ENCODE measurements at places on chromosomes 12 and 14.

- DNase-seq = no peak
These were observed 10.4 kb downstream of the OSBPL8 start for GRCh38 chr12:76549131-76549530.

- DNase-seq = no peak
These were observed 80.0 kb upstream of the PRICKLE1 start for GRCh38 chr12:42669553-42669952.

- no peak for DNase-seq
These were observed 13.7 kb downstream of the RMST start for GRCh38 chr12:97476255-97476654.

DNA sequence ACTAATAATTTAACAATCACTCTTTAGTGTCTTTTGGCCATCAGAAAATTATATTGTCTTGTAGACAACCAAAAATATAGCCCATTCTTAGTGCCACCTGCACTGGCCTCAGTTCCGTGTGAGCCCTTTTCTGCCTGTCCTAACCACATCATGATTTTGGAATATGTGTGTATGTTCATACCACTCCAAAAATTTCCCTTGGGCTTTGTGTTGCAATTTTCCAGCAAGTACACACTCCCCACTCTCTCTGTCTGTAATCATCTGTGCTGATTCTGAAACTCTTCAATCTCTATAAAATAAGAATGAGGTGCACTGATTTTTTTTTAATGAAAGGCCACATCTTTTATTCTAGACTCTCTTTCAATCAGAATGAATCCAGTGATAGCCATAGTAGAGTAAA lies 196.0 kb downstream of the PIK3C2G start:
- DNase-seq = no peak

DNA sequence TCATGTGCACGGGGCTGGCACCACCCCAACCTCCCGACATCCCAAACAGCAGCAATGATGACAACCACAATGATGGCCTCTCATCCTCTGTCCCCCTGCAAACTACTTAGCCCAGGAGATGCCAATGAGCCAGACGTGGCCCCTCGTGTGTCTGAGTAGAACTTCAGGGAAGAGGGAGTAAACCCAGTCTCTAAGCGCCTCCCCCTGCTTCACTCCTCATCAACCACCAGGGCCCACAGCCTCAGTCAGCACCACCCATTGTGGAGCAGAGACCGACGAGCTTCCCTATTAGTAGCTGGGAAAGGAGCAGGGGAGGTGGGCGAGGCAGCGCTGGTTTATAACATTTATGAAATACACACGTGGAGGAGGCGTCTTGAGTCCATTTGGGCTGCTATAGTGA lies 182.7 kb upstream of the SFSWAP start:
- no peak for DNase-seq

DNA sequence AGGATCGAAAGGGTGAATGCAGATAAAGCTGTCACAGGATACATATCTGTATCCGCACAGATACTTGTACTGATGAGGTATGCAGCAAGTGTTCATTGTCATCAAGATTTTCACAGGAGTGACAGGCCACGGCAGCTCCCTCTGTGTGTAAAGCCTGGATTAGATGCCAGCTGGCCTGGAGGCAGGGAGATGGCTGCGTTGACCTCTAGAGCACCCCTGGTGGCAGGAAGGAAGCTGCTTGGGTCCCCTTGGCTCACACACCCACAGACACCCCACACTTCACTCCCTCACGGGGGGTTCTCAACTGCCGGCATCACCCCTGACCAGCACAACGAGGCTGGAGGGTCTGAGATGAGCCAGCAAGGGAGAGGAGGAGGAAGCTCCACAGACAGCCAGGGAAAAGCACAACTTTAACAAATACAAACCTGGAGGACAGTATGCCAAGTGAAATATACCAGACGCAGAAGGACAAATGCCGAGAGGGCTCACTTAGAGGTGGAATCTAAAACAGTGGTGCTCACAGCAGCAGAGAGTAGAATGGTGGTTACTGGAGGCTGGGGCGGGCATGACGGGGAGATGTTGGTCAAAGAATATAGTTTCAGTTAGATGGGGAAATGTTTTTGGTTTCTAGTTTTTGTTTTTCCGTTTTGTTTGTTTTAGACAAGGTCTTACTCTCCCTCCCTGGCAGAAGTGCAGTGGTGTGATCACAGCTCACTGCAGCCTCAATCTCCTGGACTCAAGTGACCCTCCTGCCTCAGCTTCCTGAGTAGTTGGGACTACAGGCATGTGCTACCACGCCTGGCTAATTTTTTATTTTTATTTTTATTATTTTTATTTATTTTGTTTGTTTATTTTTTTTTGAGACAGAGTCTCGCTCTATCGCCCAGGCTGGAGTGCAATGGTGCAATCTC lies 45.7 kb downstream of the TEAD4 start:
- DNase-seq = no peak

- no peak for DNase-seq
These were observed 38.0 kb downstream of the CHST11 start for GRCh38 chr12:104494793-104495158.

DNA sequence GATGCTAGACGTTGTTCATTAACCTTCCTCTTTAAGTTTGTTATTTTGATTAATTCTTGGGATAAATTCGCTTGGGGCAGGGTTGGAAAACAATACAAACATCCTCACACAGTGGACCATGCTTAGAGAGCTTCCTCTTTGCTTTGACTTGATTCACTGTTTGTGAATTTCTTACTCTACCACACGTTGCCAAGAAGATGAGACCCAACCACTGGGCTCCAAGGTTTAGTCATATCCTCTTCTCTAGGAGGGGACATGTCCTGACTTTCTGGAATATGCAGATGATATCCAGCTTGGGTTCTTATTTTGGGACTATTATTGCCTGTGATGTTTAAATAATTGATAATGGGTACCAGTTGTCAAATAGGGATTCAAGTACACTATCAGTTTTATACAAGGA lies 428.2 kb downstream of the ATP23 start:
- no peak for DNase-seq

DNA sequence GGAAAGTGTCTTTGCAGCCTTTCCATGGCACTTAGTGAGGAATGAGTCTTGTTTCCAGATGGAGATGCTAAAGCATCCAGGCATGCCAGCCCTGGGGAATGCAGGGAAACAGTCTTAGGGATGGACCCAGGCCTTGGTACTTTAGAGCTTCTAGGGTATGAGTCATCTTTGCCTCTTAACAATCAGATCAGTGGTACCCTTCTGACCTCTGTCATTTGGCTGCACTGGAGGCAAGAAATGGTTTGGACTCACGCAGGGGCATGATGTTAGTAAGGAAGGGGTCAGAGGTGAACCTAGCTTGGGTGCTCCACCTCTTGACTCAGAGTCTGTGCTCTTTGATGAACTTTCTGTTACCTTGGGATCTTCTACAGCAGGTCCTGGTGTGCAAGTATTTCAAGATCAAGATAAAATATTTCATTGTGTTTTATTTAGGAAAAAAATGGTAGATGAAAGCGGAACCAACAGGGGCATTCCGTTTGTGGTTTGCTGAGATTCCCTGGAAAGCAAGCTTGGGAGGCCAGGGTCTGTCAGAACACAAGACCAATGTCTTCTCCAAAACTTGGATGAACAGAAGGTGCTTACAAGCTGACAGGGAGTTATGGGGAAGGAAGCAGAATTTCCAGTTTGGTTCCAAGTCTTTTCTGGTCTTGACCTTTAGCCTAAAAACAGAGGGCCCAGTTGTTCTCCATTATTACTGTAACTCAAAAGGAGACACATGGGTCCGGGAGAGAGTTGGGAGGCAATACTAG lies 216.2 kb downstream of the ZFP36L1 start:
- no peak for DNase-seq

GRCh38 chr12:104172570-104172947 lies 34.5 kb upstream of the NFYB start:
- DNase-seq = no peak

DNA sequence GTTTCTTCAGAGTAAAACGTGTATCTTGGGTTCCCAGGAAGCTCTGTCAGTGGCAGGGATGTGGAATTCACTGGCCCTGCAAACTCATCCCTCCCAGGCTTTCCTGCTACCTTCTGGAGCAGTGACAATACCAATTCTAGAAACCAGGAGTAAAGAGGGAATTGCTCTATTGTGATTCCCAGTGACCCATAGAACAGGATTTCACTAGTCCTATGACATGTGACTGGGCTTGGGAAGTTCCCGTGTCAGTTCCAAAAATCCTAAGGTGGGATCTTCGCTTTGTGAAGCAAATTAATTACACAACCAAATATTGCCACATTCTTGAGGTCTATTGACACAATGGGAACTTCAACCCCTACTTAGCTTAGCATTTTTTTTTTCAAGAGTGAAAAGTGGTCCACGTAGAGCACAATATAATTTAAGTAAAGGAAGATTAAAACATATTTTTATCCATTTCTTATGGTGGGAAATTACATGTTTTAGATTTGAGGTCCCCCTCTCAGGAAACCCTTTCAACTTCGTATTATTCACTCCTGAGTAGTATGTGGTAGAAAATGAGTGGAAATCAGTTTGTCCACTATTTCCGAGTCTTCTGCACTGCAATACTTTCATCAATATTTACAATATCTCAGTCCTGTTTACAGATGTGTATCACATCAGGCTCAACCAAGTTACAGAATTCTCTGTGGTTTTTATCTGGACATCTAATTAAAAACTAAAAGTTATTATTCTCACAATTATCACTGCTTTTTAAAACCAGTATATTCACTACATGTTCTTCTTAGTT lies 88.9 kb upstream of the SOX5 start:
- DNase-seq = no peak

DNA sequence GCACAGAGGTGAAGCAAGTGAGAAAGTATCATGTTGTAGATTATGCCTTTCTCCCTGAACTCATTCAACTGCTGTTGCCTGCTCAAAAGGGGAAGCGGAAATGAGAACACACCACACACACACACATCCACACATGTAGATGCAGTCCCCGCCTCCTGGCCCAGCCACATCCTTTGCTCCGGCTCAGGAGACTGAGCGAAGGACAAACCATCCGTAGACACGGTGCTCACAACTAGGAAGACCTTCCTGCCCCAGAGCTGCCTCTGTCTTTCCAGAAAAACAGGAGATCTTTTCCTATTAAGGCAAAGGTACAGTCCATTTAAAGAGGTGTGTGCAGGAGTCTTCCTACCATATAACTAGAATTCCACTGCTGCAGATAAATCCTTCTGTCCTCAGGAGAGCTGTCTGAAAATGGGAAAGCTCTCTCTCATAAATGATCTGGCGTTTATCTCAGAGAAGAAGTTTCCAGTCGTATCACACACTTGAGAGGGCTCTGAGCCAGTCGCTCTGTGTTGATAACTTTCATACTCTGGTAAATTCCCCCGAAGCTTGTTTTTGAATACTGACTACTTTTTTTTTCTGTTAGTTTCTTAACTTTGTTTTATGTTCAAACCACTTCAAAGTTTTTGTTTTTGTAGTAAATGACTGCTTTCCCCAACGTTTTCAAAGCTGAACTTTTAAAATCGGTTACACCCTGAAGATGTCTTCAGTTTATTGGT lies at the start of gene TESPA1:
Gene TESPA1 (minus strand): TSS at position 105 of the 719 bp plus-strand sequence. CDS start 10,200 bp downstream, outside the sequence.
- no peak for DNase-seq

- DNase-seq = no peak
These were observed at the start of gene TAMALIN for GRCh38 chr12:52006726-52007157. TSS of gene TAMALIN (plus strand) at chr12:52006946. CDS start at chr12:52007020, 74 bp downstream.

GRCh38 chr12:1307796-1308195 lies 286.6 kb downstream of the FBXL14 start:
- DNase-seq = no peak

DNA sequence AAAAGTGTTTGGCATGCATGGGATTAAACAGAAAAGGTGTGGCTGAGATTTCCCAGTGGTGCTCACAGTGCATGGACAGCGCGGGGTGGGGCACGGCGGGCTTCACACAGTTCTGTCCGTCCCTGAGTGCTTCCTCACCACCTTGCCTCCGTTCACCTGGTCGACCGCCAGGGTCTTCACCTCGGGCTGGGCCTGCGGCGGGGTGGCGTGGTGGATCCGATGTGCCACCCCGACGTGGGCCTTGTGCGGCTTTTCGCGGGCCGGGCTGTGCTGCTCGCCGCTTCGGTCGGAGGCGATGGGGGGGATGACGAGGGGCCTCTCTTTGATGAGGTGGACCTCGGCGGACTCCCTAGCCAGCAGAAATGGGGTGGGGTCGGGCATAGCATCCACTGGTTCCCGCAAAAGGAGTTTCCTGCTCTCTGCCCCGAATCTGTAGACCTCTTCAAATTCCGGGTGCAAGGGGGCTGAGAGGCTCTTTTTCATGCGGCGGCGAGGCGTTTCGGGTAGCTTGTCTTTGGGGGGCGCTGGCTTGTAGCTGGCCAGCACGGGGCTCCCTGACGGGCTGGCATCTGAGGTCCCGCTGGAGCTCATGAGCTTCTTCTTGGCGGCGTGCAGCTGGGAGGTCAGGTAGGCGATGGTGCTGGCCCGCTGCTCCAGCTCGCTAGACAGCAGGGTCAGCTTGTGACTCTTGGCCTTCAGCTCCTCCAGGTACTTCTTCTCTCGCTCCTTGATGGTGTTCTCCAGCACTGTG lies 35.5 kb downstream of the CCDC92 start:
- DNase-seq = no peak

DNA sequence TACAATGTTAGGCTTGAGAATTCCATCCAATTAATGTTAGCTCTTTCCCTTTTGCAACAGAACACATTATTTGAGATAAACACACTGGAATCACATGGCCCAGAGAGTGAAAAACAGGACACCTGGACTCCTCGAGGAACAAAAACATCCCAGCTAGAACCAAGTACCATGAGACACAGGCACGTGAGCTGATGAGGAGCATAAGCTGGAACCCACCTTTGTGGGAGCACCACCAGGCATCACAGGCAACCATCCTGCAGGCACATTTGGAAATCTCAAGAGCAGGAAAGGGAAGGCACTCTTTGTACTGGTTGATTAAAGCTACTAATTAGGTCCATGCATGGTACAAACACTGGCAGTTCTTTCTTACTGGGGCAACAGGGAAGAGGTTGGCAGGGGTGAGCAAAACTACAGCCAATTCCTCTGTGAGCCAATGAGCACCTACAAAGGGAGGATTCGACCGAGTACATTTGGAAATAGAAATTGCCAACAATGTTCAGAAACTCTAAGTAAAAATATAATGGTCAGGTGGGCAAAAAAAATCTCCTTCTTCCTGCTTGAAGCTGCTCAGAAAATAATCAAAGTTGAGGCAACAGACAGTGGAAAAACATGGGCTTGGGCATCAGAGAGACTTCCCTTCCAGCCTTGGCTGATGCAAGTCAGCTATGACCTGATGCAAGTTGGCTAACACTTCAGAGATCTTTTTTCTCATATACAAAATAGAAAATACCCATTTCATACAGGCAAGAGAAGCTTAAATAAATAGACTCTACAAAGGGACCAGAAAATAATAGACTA lies 216.7 kb downstream of the NUAK1 start:
- DNase-seq = no peak

- DNase-seq = no peak
These were observed 86.3 kb downstream of the KIF26A start for GRCh38 chr14:104224506-104225277.

- no peak for DNase-seq
These were observed 11.8 kb downstream of the MTERF2 start for GRCh38 chr12:106975098-106975497.

DNA sequence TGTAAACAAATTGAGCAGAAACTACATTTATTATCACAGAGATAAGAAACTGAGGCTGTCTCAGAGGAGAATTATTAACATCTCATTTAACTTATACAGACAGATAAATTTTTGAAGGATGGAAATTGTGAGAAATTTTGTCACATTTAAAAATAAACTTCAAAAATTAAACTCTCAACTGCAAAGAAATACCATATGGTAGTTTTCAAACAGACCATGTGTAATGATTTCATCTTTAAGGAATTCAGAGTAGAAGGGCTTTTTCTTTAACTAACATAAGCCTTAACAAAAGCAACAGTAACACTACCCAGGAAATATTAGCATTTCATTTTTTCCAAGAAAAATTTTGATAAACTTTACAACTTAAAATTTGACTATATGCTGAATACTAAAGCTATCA lies 26.6 kb downstream of the NUP37 start:
- DNase-seq = no peak

All from NCI-H187 (cell line).